ENCODE measurements at places on chromosomes 6 and 20.

GRCh38 chr20:6426287-6426891 is 303.6 kb upstream of the FERMT1 start:
- no peak for DNase-seq

DNA sequence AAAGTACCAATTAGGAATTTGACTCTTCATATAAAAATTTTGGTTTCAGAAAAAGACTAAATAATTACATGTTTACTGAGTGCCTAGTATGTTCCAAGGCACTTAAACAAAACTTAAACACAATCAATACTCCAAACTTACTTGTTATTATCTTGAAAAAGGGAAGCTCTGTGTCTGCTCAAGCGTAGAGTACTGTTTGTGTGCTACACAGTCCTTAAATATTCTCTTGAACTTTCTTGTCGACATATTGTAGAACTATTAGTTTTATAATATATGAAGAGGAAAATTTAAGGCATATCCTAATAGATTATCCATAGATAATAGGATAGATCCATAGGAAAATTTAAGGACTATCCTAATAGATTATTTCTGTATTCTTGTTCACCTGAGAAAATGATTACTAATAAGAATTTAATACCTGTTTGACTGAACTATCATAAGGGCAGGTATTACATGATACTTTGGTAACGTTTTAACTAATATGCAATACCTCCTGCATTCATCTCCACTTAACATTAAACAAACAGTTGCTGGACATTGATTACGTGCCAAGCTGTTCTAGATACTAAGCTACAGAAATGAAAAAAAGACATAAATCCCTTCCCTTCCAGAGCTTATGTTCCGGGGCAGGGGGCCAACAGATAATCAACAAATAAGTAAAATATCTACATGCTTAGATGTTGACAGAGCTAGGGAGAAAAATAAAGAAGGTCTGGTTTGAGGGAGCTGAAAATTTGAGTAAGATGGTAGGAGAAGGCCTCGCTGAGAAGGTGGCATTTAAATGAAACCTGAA is 115.2 kb upstream of the BCLAF1 start:
- DNase-seq, result no peak

DNA sequence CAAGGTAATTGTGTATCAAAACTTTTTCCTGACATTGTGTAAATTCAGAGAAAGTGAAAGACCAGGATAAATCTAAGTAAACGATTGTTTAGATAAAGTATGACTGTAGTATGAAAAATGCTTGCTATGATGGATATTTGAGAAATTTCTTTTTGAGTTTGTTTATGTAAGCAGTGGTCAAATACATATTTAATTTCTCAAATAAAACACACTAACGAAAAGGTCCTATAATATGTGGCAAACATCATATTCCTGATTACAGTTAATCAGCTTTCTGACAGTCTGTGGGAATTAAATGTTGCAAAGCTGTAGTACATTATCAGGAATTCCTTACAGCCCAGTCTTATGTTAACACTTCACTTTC is 636.9 kb downstream of the MMUT start:
- DNase-seq, result no peak

DNA sequence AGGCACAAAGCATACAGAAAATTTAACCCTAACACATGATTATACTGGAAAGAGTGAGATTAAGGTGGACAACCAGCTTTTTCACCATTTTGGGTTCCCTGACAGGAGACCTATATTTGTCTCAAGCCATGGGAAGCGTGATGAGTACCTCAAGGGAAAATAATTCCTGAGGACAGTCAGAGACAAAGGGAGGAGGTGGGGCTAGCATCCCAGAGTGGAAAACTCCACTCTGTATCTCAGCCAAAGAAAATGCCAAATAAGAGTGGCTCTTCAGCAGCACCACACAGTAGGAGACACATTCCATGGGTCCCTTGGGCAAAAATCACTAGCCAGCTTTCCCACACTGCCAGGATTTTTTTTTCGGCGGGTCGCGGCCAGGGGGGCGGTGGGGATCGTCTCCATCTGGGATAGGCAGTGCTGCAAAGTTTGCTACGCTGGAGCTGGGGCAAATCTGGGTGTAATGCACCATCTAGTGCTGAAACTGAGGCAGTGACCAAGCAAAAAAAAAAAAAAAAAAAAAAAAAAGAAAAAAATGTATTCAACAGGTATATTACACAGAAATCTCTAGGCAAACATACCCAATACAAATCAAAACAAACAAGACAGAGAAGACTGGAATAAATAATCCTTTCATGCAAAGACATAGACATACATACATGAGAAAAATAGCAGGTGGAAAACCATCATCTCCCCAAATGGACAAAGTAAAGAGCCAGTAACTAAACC is 77.3 kb upstream of the SLC35F1 start:
- no peak for DNase-seq

GRCh38 chr6:24554474-24554873 is 59.7 kb downstream of the ALDH5A1 start:
- no peak for DNase-seq

GRCh38 chr6:1840491-1841121 is 230.9 kb downstream of the FOXC1 start:
- DNase-seq, result no peak

- DNase-seq, result no peak
Measured at GRCh38 chr6:109340811-109341210, 41.5 kb downstream of the CD164 start.

DNA sequence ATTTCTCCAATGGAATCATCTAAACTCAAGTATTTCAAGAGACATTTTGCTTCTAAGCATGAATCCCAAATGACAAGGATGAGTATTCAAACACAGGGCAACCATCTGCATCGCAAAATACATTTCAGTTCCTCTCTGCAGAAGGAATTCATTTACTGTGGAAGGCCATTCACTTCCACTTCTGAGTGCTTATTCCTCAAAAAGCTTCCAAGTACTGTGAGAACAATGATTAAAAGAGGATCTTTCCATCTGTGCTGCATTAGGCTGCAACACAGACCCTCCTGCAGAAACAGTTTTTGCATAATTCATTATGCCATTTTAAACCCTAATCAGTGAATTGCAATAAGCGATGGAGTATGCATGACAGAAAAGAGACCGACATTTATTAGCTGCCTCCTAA is 52.5 kb downstream of the ARHGAP18 start:
- no peak for DNase-seq

GRCh38 chr20:31473331-31474096 is 1.4 kb downstream of the DEFB124 start:
- DNase-seq, result no peak

GRCh38 chr6:45074439-45074838 is 253.7 kb upstream of the RUNX2 start:
- DNase-seq, result no peak

DNA sequence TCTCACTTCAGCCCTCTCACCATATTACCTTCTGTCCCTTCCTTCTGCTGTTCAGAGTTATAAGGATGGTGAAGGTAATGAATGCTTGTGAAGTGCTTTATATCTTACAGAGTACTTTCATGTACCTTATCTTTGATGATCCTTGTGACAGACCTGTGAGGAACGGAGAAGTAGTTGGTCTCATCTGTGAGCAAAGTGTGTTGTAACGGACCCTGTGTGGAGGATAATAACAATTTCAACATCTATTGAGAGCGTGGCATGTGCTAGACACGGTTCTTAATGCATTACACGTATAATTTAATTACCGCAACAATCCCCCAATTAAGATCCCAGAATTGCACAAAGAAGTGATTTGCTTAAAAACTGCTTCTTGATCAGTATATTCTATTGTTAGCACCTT is 124.6 kb downstream of the ANKS1A start:
- DNase-seq, result no peak

- DNase-seq, result no peak
Measured at GRCh38 chr6:27441001-27441400, 31.9 kb downstream of the ZNF184 start.

All from activated CD4-positive, alpha-beta T cell treated with anti-CD3 and anti-CD28 coated beads for 4 hours (primary cell).